Activated CD8-positive, alpha-beta memory T cell treated with anti-CD3 and anti-CD28 coated beads for 1 hour (primary cell): ENCODE measurements at places on chromosomes 12 and 14.

GRCh38 chr12:12721176-12721751, 4.1 kb downstream of the CDKN1B start:
- no peak for DNase-seq

DNA sequence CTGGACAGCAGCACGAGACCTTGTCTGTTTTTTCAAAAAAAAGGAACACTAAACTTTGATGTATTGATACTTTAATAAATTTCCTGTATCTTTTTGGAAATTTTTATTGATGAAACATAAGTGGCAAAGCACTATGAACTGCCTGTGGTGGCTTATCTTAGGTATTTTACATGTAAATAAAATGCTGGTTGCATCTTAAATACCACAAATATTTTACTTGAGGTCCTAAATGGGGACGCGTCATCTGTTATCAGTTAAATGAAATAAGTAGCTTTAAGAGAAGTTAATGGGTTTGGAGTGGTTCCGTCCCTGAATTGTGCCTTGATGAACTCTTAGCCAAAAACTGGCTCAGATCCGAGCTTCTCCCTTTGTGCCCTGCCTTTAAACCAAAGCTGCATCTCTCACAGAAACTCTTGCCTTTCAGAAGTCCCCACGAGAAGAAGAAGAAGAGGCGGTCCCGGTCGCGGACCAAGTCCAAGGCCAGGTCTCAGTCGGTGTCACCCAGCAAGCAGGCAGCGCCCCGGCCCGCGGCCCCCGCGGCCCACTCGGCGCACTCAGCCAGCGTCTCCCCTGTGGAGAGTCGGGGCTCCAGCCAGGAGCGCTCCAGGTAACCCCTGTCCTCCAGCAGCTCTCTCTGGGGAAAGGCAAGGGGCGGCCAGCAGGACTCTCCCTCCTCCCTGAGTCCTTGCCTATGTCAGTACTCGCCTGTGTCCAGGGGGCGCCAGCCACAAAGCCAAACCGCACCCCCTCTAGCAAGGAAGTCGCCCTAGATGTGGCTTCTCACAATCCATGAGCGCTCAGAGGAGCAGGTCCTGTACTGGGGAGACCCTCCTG, 31.2 kb upstream of the MMP17 start:
- no peak for DNase-seq

- no peak for DNase-seq
Measured at GRCh38 chr14:31194661-31195060, 12.9 kb downstream of the HECTD1 start.

- DNase-seq, result no peak
Measured at GRCh38 chr12:55663391-55663790, 26.7 kb downstream of the OR10P1 start.

DNA sequence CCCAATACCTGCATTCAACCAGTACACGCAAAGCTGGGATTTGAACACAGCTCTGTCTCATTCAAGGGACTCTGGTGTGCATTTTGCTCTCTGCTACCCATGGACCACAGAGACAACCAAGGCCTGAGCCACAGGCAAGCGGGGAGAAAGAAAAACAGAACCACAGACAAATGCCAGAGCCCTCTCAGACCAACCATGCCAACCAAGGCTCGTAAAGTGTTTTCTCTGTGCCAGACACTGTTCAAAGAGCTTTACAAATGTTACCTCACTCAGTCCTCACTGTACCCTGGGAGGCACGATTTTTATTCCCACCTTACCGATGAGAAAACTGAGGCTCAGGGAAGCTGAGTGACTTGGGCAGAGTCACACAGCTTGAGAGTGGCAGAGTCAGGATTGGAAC, 32.4 kb upstream of the EML1 start:
- DNase-seq, result no peak

DNA sequence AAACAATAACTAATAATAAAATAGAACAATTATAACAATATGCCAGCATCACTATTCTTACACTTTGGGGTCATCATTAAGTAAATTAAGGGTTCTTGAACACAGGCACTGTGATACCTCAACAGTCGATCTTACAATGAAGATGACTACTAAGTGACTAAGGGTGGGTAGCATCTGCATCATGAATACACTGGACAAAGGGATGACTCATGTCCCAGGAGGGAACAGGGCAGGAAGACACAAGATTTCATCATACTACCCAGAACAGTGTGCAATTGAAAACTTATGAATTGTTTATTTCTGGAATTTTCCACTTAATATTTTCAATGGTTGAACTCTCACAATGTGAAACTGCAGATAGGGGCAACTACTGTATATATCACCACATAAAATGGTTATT, 19.7 kb downstream of the TSPAN19 start:
- DNase-seq, result no peak
